ENCODE measurements at places on chromosomes 1 and 21.
A peak's percentile ranks its signal among the peaks of the same experiment; 100 is the strongest.

DNA sequence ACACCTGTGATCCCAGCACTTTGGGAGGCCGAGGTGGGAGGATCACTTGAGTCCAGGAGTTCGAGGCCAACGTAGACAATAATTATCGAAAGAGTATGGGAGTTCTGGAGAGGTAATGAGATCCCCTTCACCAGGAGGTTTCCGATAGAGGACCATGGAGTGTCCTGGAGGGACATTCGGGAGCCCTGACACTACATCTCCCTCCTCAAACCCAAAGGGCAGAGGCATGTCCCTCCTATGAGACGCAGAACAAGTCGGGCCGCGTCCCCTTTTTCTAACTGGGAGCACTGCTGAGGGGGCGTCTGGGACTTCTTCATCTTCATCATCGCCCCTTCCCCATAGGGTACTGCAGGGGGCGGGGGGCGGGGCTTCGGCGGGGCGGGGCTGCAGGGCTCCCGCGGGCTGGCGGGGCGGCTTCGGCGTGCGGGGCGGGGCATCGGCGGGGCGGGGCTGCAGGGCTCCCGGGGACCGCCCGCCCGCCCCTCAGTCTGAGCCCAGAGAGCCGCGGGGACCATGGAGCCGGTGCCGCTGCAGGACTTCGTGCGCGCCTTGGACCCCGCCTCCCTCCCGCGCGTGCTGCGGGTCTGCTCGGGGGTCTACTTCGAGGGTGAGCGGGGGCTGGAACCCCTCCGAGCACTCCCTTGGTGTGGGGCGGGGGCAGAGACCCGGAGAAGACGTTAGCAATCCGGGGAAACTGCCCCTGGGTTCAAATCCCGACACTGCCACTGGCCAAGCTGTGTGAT lies at the start of gene THEMIS2:
TSS of gene THEMIS2 (plus strand) at position 486 of the 743 bp plus-strand sequence. CDS start at position 514, 28 bp downstream.
- H3K4me1 ChIP-seq: peaks cover 9% of the 10 kb centered on the region
- H3K4me3 ChIP-seq: peak within 1 kb of the TSS; percentile 23
- H3K27me3 ChIP-seq: no peaks in the 10 kb centered on the region
- DNase-seq: no peak
- no peaks in the 10 kb centered on the region for H3K36me3 ChIP-seq

DNA sequence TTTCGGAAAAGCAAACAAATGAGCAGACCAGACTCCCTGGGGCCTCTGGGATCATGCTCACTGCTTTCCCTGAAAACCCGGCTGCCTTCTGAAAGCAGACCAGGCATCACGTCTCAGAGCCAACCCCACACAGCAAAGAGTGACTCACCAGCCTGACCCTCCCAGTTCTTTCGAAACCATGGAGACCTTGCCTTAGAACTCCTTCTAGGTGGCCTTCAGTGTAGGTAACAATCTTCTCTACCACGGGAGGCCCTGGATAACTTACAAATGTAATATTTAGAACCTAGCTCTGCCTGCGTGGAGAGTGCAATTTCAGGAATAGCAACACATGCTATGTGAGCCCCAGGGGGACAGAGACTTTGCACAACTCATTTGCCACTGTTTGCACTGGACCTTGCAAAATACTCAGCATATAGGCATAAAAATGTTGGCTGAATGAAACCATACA lies 105.2 kb downstream of the SUSD4 start:
- no peaks in the 10 kb centered on the region for H3K36me3 ChIP-seq
- DNase-seq: peak; percentile 66
- H3K27me3 ChIP-seq: no peaks in the 10 kb centered on the region
- no peak overlapping the region for H3K27ac ChIP-seq

GRCh38 chr1:2471587-2472001 lies 4.5 kb upstream of the PLCH2 start:
- H3K27ac ChIP-seq: no peak overlapping the region
- H3K4me1 ChIP-seq: peaks cover 11% of the 10 kb centered on the region
- no peaks in the 10 kb centered on the region for H3K36me3 ChIP-seq
- no peak for DNase-seq
- H3K27me3 ChIP-seq: peaks cover 13% of the 10 kb centered on the region
- no peak overlapping the region for H3K4me3 ChIP-seq

DNA sequence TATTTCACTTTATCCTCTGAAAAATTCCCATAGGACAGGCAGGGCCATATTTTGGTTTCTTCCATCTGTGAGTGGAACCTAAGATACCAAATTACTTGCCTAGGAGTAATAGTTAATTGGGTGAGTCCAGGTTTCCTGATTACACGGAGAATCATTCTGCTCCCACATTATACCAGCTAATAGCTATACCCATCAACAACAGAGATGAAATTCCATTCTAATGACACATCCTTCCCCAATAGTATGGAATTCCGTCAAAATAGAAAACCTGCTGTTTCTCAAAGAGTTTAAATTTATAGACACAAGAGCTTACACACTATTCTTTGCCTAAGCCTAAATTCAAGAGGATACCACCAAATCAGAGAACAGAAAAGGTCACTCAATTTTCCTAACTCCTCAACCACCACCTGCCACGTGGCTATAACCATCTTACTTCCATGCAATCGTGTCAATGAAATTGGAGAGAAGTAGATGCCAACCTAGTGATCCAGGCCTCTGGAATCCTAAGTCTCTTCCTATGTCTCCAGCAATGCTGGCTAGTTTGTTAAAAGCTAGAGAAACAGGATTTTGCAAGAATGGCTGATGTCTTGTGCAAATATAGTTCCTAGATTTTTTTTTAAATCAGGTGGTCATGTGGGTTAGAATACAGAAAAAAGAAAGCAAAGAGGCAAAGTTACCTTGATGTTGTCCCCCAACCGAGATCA lies 6.2 kb downstream of the PPT1 start:
- H3K27me3 ChIP-seq: no peaks in the 10 kb centered on the region
- H3K4me1 ChIP-seq: no peaks in the 10 kb centered on the region
- H3K4me3 ChIP-seq: no peak overlapping the region

DNA sequence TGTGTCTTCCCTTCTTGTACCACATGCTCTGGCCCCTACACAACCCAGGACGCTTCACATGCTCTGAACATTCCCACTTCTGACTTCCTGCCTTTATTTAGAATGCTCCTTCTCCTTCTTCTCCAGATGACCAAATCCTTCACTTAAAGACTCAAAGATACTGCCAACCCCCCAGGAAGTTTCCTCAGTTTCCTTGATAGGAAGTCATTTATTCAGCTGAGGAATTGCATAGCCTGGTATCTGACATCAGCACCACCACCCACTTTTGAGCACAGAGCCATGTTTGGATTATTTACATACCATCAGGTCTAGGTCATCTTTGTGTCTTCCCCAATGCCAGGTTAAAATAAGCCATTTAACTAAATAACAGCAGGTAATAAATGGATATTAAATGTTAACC lies 42.4 kb downstream of the GFI1 start:
- no peak overlapping the region for H3K4me3 ChIP-seq
- DNase-seq: no peak
- H3K27ac ChIP-seq: no peak overlapping the region
- no peaks in the 10 kb centered on the region for H3K36me3 ChIP-seq

DNA sequence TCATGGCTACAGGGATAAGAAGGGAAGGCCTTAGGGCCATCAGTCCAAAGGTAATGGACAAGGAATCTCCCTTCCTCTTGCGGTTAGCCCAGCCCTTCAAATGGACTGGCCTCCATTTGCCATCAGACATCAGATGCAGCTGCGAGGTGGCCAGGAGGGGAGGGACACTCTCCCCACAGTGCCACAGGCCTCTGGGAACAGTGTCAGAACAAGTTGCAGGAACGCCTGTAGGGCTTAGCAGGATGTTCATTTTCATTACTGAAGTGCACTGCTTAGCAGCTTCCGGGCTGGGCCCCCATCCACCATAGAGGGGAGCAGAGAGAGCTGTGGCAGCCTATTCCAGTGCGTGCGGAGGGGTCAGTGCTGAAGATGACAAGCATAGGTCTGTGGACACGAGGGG lies 127.5 kb downstream of the GALNT2 start:
- no peaks in the 10 kb centered on the region for H3K36me3 ChIP-seq
- no peak for DNase-seq
- peaks cover 10% of the 10 kb centered on the region for H3K4me1 ChIP-seq

- H3K27ac ChIP-seq: no peak overlapping the region
- no peak overlapping the region for H3K4me3 ChIP-seq
- DNase-seq: no peak
- no peaks in the 10 kb centered on the region for H3K36me3 ChIP-seq
- no peaks in the 10 kb centered on the region for H3K27me3 ChIP-seq
- H3K4me1 ChIP-seq: no peaks in the 10 kb centered on the region
Measured at GRCh38 chr1:230627767-230628166, 14.5 kb upstream of the COG2 start.

DNA sequence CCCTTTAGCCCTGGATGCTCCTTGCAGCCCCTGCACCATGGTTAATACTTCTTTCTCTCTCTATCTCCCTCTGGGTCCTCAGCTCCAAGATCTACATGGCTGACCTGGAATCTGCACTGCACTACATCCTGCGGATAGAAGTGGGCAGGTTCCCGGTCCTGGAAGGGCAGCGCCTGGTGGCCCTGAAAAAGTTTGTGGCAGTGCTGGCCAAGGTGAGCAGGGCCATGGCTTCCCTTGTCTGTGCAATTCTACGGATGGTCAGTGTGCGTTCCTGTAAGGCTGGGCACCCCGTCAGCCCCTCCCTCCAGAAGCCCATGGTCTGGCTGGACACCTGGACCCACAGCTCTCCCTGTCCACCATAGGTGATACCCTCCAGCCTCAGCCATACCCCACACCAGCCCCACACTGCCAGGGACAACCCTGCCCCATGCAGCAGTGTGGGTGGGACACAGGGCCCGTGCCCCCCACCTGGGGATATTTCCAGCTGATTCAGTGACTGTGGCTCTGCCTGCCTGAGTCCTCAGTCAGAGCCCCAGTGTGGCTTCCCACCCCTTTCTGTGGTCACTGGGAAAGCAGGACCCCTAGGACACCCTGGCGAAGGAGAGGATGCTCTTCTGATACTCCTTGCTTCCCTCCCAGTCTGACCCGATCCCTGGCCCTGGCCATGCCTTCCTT lies 31.4 kb downstream of the QSOX1 start:
- DNase-seq: no peak
- no peak overlapping the region for H3K27ac ChIP-seq
- no peaks in the 10 kb centered on the region for H3K27me3 ChIP-seq
- no peak overlapping the region for H3K4me3 ChIP-seq

- H3K27ac ChIP-seq: no peak overlapping the region
- no peak for DNase-seq
- no peaks in the 10 kb centered on the region for H3K4me1 ChIP-seq
- no peaks in the 10 kb centered on the region for H3K36me3 ChIP-seq
Measured at GRCh38 chr1:80989455-80989854, 811.3 kb upstream of the ADGRL2 start.

DNA sequence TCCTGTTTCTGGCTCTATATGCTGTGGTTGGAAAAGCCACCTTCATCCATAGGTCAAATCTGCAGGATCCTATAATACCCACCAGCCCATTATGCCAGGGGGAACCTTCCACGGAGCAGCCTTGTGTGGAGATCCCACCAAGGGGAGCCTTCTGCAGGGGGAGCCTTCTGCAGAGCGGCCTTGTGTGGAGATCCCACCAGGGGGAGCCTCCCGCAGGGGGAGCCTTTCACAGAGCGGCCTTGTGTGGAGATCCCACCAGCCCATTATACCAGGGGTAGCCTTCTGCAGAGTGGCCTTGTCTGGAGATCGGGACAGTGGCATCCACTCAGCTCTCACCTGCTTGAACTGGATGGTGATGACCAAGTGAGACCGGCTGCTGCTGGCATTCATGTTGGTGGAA lies 85.3 kb downstream of the SCCPDH start:
- no peak overlapping the region for H3K4me3 ChIP-seq
- H3K27ac ChIP-seq: no peak overlapping the region
- no peaks in the 10 kb centered on the region for H3K36me3 ChIP-seq
- no peak for DNase-seq
- H3K4me1 ChIP-seq: no peaks in the 10 kb centered on the region

GRCh38 chr21:36109868-36110267 lies 25.0 kb upstream of the CBR3 start:
- H3K36me3 ChIP-seq: no peaks in the 10 kb centered on the region
- H3K27ac ChIP-seq: no peak overlapping the region
- H3K4me1 ChIP-seq: no peaks in the 10 kb centered on the region
- no peak overlapping the region for H3K4me3 ChIP-seq
- H3K27me3 ChIP-seq: no peaks in the 10 kb centered on the region
- no peak for DNase-seq

DNA sequence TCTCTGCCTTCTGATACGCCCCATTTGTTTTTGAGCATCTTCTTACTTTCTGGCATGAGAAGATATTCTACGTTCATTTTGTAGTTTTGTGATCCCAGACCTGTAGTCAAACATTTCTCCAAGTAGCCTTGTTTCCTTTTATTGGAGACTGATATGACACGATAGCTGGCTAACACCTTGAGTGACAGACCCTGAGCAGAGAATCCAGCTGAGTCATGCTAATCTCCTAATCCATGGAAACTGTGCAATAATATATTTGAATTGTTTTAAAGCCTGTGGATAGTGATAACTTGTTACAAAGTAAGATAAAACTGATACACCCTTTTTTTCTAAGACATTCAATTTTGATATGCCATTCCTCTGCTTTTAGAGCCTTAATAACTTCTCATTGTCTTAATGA lies 1.2 kb upstream of the IFI44L start:
- peak overlapping the region; percentile 88 for H3K27ac ChIP-seq
- no peaks in the 10 kb centered on the region for H3K27me3 ChIP-seq
- H3K36me3 ChIP-seq: no peaks in the 10 kb centered on the region
- H3K4me1 ChIP-seq: peaks cover 31% of the 10 kb centered on the region
- peak overlapping the region; percentile 66 for H3K4me3 ChIP-seq

GRCh38 chr1:115138271-115138670 lies 49.0 kb upstream of the TSPAN2 start:
- H3K27ac ChIP-seq: no peak overlapping the region
- no peaks in the 10 kb centered on the region for H3K27me3 ChIP-seq
- no peaks in the 10 kb centered on the region for H3K36me3 ChIP-seq
- DNase-seq: no peak

- no peak overlapping the region for H3K27ac ChIP-seq
- DNase-seq: no peak
- no peak overlapping the region for H3K4me3 ChIP-seq
- no peaks in the 10 kb centered on the region for H3K27me3 ChIP-seq
Measured at GRCh38 chr21:14602382-14602958, 56.4 kb upstream of the SAMSN1 start.

GRCh38 chr1:225559326-225559725 lies 93.6 kb downstream of the ENAH start:
- peaks cover 9% of the 10 kb centered on the region for H3K4me1 ChIP-seq
- H3K27ac ChIP-seq: no peak overlapping the region
- no peaks in the 10 kb centered on the region for H3K36me3 ChIP-seq
- no peaks in the 10 kb centered on the region for H3K27me3 ChIP-seq

DNA sequence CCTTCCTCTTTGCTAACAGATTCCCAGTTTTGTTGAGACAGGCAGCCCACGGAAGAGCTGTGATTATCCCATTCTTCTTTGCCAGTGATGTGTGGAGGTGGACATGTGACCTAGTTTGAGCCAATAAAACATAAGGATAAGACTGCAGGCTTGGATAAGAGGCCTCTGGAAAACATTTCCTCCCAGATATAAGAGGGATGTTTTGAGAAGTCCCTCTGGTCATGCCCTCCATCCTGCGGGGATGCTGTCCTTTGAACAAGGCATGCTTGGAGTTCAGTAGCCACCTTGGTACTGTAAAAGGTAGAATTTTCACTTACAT lies 155.7 kb downstream of the TM2D1 start:
- no peaks in the 10 kb centered on the region for H3K27me3 ChIP-seq
- no peak overlapping the region for H3K27ac ChIP-seq
- no peaks in the 10 kb centered on the region for H3K36me3 ChIP-seq
- no peaks in the 10 kb centered on the region for H3K4me1 ChIP-seq

- H3K27me3 ChIP-seq: no peaks in the 10 kb centered on the region
- no peaks in the 10 kb centered on the region for H3K36me3 ChIP-seq
- peaks cover 17% of the 10 kb centered on the region for H3K4me1 ChIP-seq
- peak; percentile 78 for DNase-seq
Measured at GRCh38 chr1:8077120-8077573, 51.0 kb upstream of the ERRFI1 start.

All from adrenal gland (tissue), 19 donors.